ENCODE measurements at places on chromosomes 7 and 10.

DNA sequence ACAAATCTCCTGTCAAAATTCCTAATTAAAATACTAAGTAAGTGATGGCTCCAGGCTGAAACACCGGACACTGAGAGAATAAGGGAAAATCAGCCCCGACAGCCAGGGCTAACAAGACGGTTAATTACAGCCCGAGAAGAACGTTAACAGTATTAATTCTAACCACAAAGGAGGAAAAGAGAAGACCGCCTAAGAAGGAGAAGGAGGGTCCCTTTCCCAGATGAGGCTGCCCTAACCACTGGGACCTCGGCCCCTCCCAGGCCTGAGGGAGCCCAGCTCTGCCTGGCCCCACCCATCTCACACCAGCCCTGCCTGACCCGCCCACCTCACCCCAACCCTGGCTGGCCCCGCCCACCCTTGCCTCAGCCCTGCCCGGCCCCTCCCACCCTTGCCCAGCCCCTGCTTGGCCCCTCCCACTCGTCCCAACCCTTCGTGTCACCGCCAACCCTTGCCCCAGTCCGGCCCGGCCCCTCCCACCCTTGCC lies 51.3 kb downstream of the PWWP2B start:
- DNase-seq: no peak

GRCh38 chr7:30165590-30165989 lies 30.8 kb downstream of the MTURN start:
- no peak for DNase-seq

- no peak for DNase-seq
These were observed 112.5 kb upstream of the TCERG1L start for GRCh38 chr10:131424053-131424452.

DNA sequence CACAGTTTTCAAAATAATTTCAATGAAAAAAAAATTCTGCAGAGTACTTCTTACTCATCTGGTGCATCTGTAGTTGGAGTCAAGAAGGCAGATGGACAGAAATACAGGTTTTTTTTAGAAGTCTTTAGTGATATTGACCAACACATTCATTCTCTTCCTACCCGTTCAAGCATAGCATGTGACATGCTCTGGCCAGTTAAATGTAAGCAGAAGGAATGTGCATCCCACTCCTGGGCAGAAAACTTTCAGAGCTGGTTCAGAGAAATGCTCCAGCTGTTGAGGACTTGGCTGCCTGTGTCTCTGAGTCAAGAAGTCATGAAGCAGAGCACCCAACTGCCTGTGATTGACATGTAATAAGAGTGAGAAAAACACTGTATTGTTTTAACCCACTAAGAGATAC lies 665.3 kb upstream of the IGFBP3 start:
- DNase-seq: no peak

- DNase-seq: no peak
These were observed 47.3 kb upstream of the CNPY1 start for GRCh38 chr7:155593461-155594162.
